ENCODE measurements at places on chromosomes 13 and 19.
A peak's percentile ranks its signal among the peaks of the same experiment; 100 is the strongest.

GRCh38 chr13:42969565-42970172 is 22.4 kb downstream of the EPSTI1 start:
- no peak for DNase-seq

GRCh38 chr13:109447667-109448066 is 338.7 kb downstream of the IRS2 start:
- DNase-seq: no peak

- no peak for DNase-seq
These were observed 3.6 kb downstream of the TMEM259 start for GRCh38 chr19:1017115-1017905.

- DNase-seq: no peak
These were observed 5.2 kb downstream of the ITPKC start for GRCh38 chr19:40721936-40722661.

DNA sequence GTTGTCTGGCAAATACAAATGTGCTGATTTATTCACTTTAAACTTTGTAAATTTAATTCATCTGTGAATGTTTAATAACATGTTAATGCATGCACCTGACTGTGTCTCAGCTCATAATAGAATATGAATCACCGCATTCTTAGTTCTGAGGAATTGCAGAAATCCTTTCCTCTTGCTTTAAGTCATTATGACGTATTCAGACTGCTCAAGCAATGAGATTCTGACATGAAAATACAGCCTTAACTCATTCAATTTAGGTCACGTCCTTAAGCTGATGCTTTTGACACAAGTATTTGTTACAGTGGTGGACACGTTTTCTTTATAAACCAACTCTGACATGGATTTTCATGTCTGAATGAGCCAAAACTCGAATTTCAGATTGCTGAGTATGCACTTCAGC is 541.0 kb upstream of the KLF12 start:
- DNase-seq: no peak

- DNase-seq: no peak
These were observed at the start of gene GAPDHS for GRCh38 chr19:35533201-35533821. TSS of gene GAPDHS (plus strand) at chr19:35533456. CDS start at chr19:35533528, 72 bp downstream.

DNA sequence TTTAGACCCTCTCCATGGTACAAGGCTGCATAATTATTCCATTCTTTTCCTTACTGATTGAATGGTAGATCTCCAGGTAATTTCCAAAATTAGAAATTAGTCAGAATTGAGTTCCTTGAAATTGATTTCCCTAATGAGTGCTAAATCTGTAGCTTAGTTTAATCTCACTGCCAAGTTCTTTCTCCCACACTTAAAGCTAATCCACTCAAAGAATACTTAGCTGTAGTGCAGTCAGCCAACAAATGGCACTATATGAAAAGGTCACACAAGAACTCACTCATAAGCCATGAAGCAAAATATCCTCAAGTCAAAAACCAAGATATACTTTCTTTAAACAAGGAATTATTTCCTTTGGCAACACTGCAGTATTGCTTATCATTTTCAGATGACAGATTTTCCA is 62.0 kb downstream of the XPO4 start:
- no peak for DNase-seq

- DNase-seq: no peak
These were observed 22.5 kb upstream of the ZNF845 start for GRCh38 chr19:53311044-53311443.

DNA sequence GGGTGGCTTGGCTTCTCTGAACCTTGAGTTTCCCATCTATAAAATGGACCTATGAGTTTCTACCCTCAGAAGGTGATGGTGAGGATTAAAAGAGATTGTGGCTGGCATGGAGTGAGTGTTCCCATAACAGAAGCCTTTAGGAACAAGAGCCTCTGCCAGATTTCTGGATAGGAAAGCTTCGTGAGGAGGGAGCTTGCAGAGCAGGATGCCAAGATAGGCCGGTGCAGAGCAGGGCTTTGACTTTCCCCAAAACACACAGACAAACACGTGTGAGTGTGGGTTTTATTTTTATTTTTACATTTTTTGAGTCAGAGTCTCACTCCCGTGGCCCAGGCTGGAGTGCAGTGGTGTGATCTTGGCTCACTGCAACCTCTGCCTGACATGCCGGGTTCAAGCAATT is 3.7 kb upstream of the CNN1 start:
- DNase-seq: no peak

- no peak for DNase-seq
These were observed 2220.8 kb upstream of the PCDH20 start for GRCh38 chr13:63636316-63636993.

GRCh38 chr13:113291129-113291528 is 5.9 kb upstream of the LAMP1 start:
- no peak for DNase-seq

- DNase-seq: peak; percentile 89
These were observed 221.9 kb downstream of the TSHZ3 start for GRCh38 chr19:31127134-31127967.

DNA sequence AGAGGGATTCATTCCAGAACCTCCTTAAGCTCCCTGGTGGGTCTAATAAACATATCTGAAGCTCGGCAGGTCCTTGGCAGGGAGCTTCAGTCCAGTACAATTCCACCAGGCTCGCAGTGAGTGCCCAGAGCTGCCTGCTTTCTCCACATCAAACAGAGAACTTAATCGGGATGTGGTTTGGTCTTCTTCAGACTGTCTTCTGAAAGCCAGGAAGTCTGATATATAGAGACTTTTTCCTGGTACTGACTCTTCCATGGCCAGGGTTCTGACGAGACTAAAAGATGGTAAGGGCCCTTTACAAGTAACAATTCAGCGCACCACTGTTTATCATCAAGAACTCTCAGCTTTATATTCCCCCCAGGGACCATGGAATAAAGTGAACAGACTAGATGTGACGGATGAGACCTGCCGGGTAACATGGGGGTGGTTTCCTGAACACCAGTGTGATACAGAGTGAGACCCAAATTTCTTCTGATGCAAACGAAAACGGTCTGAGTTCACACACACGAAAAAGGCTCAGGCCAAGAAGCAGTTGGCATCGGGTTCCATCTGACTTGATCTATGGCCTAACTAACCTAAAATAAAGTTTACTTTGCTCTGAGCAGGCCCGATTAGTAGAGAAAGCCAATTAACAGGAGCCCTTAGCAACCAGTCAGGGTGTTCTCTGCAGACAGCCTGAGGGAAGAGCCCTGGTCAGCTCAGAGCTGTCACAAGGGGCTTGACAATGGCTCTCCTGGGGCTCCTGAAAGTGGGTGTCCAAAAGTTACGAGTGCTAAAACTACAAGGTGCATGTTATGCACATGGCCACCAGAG is 29.0 kb downstream of the RANBP3 start:
- no peak for DNase-seq

GRCh38 chr13:65855242-65855805 is 1374.8 kb downstream of the PCDH9 start:
- no peak for DNase-seq

DNA sequence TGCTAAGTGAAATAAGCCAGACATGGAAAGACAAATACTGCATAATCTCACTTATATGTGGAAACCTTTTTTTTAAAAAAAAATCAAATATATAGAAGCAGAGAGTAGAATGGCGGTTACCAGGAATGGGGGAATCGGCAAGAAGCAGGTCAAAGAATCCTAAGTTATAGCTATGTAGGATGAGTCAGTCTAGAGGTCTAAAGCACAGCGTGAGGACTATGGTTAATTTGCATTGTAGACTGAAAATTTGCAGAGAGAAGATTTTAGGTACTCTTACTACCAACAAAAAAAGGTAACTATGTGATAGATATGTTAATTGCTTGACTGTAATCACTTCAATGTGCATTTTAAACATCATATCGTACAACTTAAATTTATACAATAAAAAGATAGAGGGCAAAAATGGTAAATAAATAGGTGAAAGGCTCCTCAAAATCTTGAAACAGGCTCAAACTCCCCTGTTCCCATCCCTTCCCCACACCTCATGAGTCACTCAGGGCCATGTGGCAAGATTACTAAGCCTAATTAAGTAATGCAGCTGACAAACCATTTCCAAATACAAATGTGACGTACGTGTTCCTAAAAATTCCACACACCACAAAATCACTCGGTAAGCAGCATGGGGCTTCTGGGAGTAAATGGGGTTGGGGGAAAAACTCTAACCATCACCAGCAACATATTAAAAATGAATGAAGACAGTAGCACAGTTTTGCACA is 159.0 kb downstream of the USP12 start:
- DNase-seq: peak; percentile 37

GRCh38 chr13:52845334-52845761 is 3.1 kb downstream of the PCDH8 start:
- no peak for DNase-seq

GRCh38 chr19:17234911-17235299 is 8.9 kb downstream of the OCEL1 start:
- DNase-seq: no peak

GRCh38 chr13:73394066-73394465 is 335.3 kb downstream of the KLF5 start:
- no peak for DNase-seq

- DNase-seq: no peak
These were observed 234.6 kb downstream of the SLITRK6 start for GRCh38 chr13:85564598-85564997.

DNA sequence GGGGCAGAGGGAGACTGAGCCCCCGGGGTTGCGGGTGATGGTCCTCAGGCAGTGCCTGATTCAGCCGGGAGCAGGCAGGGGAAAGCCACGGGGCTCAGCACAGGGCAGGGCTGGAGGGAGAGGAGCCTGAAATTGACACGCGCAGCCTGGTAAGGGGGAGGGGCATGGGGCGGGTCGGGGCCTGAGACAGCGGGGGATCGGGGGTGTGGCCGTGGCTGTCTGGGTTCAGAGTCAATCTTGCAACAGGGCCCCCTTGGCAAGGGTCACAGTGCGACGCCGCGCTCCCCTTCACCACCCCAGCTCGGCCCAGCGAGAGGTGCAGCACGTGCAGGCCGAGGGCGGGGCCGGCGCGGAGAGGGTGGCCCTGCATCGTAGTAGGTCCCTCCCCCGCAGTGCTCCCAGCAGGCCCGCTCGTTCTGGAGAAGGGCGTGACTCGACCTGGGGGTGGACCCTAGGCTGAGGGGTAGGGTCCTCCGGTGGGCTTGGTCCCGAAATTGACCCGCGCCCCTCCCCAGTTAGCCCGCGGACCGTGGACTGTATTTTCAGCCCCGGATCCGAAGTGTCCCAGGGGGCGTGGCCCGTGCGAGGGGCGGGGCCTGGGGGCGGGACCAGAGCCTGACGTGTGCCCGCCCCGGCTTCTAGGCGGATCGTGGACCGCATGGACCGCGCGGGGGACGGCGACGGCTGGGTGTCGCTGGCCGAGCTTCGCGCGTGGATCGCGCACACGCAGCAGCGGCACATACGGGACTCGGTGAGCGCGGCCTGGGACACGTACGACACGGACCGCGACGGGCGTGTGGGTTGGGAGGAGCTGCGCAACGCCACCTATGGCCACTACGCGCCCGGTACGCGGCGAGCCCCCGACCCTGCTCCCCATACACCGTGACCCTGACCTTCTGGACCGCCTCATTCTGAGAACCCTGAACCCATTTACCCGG is 6.0 kb downstream of the RCN3 start:
- no peak for DNase-seq

Data from HS-5 (cell line).